ENCODE measurements at places on chromosomes 16 and 17. TPM values are rescaled to one million over a fixed set of nuclear protein-coding genes. Genes with fewer than 3 reads are reported as not detected.

DNA sequence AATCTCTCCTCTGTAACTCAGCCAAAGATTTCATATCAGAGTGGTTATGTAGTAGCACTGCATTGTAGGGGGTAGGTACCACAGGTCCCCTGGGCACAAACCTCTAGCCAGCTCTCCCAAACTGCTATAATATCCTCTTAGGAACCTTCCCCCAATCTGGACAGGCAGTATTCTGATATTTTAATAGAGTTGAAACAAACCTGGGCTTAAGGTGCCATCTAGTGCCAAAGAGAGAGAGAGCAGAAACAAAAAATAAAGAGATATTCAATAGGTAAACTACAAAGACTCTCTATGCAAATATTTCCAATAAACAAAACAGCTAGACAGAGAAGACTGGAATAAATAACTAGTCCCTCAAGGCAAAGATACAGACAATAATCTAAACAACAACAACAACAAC lies 1070.0 kb downstream of the CDH11 start:
- DNase-seq: peak; percentile 32

GRCh38 chr17:39547713-39548478 lies 59.8 kb downstream of the NEUROD2 start:
- DNase-seq: peak; percentile 53

The TMEM88 gene
- total RNA-seq: not detected

DNA sequence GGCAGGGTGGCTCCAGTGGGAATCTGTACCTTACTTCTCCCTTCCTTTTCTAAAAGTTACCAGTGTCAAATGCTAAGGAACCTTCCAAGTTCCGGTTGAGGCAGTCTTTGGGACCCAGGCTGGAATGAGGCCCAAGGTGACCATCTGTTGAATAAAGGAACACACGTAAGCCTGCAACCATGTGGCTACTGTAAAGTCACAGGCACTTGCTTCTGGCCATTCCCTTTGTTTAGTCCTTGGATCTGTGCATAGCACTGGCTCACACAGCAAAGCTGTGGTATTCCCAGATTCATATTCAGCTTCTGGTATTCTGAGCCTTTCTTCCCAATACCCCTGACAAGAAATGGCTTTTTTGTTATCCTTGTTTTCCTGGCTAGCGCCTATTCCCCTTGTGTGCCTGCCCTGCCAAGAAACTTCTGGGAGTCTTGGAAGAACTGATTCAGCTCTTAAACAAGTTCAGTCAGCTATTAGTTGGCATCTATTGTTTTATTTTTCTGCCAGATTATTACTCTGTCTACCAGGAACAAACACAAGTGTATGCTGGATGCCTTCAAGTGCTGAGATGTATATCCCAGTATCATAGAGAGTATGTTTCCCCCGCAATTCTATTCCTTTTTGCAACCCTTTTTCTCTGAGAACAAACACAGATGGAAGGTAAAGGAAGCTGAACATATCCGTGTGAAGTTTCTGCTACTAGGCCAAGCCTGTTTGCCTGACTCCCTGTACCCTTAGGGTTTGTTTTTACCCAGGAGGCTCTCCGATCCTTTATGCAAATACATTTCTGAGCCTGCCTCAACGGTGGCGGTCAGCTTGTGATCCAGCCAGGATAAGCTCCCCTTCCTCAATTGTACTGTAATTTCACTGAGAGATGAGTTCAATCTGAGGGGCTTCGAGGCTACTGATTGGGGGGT lies 13.2 kb downstream of the TMEM238L start:
- DNase-seq: no peak

- DNase-seq: no peak
Observed at GRCh38 chr16:10838621-10839278, 20.2 kb upstream of the TVP23A start.

- DNase-seq: no peak
Observed at GRCh38 chr17:37700881-37701280, 44.0 kb downstream of the HNF1B start.

GRCh38 chr16:29790949-29791844 lies 646 bp downstream of the KIF22 start:
- DNase-seq: no peak

DNA sequence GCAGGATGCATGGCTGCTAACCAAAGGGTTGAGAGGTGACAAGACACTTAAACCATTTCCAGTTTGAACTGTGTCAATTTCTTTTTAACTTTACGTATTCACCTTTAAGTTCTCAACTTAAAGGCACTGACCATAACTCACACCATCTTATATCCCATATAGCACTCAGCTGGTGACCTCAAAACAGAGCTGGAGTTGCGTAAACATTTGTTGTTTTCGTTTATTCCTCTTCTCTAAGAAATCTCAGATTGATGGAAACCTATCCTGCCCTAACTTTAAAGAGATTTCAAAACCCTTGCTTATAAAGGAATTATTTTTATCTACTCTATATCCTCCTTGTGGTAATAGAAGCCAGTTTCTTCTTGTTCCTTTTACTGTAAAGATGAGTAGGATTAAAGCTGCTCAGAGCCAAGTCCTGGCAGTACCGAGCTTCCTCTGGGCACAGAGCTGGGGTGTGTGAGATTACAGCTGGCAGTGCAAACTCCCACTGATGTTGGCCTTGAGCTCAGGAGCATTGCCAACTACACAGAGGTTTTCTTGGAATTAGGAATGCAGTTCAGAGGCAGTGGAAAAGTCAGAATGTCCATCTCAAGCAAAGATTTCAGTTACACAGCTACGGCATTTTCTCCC lies 1.3 kb downstream of the KCTD2 start:
- no peak for DNase-seq

DNA sequence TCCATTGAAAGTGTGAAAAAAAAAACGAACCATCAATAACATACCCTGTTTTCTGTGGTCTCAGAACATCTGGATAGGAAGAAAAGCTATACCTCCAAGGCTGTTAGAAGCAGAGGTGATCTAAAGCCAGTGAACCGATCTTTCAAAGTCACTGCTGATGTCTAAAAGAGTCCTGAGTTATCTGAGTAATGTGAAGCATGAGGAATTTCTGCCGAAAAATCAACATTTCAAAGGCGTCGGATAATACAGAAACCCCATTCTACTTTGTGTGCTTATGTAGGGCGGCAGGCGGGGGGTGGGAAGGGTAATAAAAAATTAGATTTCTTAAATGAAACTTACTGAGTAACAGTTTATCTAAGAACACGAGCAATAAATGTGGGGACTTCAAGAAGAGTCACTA lies 3.9 kb downstream of the XYLT1 start:
- no peak for DNase-seq

The WFDC1 gene
- not detected for total RNA-seq

The PGAP3 gene
- 5.8 TPM for total RNA-seq

GRCh38 chr16:84465154-84465553 lies 39.3 kb downstream of the MEAK7 start:
- DNase-seq: no peak

The C16orf54 gene
- total RNA-seq: not detected

The ADAM11 gene
- 0.94 TPM for total RNA-seq

The AIPL1 gene
- not detected for total RNA-seq

GRCh38 chr16:17063201-17064139 lies 407.3 kb downstream of the XYLT1 start:
- DNase-seq: no peak

The FBXW10 gene
- 0.20 TPM for total RNA-seq

- DNase-seq: no peak
Observed at GRCh38 chr17:9123594-9124553, 102.6 kb downstream of the NTN1 start.

GRCh38 chr17:10384175-10384574 lies 11.4 kb upstream of the MYH13 start:
- DNase-seq: no peak

GRCh38 chr17:12136646-12137045 lies 116.0 kb downstream of the MAP2K4 start:
- no peak for DNase-seq

The IKZF3 gene
- total RNA-seq: not detected

- no peak for DNase-seq
Observed at GRCh38 chr17:3917391-3917931, 1.2 kb upstream of the P2RX1 start.

The CACNA1H gene
- 4.2 TPM for total RNA-seq

The MT1G gene
- total RNA-seq: not detected

- DNase-seq: no peak
Observed at GRCh38 chr17:68288375-68288774, 2.6 kb downstream of the SLC16A6 start.

The ADAP2 gene
- 1.3 TPM for total RNA-seq

GRCh38 chr17:35433075-35433894 lies 985 bp upstream of the SLFN12 start:
- DNase-seq: peak; percentile 87

DNA sequence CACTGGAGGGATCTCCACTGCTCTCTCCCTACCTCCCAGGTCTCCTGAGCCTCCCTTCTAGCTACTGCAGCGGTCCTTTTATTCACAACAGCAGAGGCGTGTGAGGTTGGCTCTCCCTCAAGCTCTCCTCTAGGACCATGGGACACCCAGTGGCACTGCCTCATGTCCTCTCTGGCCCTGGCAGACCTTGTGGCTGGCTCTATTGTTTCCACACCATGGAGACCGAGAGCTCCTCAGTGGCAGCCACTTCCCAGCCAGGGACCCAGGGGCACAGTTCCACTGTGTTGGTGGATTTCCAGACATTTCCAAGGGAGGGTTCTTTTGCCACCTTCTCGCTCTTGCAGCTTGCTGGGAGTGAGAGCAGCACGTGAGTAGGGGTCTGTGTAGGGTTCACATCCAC lies 204.9 kb downstream of the AXIN2 start:
- no peak for DNase-seq

DNA sequence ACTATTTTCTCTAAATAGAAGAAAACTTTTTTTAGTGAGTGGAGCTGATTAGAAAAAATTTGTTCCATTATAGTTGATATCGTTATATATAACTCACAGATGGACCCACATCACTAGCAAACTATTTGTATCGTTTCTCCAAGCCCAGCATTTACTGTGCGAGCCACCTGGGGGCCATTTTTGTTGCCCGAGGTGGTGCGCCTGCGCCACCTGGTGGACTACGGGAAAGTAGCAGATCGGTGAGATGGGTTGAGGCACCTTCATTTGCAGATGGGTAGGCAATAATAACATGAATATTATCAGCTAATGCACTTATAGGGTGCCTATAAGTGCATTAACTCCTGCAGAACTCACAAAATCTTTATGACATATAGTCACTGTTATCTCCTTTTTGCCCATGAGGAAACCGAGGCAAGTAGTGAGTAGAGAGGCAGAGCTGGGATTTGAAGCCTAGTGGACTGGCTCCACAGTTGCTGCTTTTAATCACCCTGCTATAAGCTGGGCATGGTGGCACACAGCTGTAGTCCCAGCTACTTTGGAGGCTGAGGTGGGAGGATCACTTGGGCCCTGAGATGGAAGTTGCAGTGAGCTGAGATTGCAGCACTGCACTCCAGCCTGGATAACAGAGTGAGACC lies 23.2 kb upstream of the NTN1 start:
- DNase-seq: peak; percentile 55

The RAC3 gene
- 19.0 TPM for total RNA-seq

All from NCI-H460 (cell line).